Hepatocyte (in vitro differentiated cells): ENCODE measurements at places on chromosomes 13 and 19.
A peak's percentile ranks its signal among the peaks of the same experiment; 100 is the strongest.

DNA sequence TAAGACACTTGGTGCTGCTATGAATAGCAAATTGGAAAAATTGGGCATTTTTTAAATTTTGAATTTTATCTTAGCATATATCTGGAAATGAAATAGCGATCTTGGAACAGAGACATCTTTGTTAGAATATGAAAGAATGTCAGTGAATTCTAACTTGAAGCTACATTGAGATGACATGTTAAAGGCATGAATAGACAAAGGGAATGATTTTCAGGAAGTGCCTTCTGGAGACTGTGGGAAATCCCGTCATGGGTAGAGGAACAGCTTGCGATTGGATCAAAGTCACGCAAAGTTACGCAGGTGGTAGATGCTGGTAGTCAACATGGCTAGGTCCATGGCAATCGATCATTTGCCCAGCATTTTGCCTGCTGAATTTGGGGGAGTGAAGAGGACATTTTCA lies 43.5 kb downstream of the LRCH1 start:
- no peak for DNase-seq

DNA sequence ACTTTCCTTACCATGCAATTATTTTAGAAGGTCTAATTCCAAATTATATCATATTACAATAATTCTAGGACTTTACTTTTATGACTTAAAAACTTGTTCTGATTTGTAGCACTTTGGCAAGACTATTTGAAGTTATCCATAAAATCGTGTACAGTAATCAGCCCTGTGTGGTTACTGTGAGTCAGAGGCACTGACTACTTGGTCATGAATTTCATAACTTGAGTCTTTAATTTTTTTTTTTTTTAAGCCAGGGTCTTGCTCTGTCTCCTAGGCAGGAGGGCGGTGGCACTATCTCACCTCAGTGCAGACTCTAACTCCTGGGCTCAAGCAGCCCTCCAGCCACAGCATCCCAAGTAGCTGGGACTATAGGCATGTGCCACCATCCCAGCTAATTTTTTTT lies 1319.2 kb upstream of the SLC10A2 start:
- DNase-seq, result no peak

DNA sequence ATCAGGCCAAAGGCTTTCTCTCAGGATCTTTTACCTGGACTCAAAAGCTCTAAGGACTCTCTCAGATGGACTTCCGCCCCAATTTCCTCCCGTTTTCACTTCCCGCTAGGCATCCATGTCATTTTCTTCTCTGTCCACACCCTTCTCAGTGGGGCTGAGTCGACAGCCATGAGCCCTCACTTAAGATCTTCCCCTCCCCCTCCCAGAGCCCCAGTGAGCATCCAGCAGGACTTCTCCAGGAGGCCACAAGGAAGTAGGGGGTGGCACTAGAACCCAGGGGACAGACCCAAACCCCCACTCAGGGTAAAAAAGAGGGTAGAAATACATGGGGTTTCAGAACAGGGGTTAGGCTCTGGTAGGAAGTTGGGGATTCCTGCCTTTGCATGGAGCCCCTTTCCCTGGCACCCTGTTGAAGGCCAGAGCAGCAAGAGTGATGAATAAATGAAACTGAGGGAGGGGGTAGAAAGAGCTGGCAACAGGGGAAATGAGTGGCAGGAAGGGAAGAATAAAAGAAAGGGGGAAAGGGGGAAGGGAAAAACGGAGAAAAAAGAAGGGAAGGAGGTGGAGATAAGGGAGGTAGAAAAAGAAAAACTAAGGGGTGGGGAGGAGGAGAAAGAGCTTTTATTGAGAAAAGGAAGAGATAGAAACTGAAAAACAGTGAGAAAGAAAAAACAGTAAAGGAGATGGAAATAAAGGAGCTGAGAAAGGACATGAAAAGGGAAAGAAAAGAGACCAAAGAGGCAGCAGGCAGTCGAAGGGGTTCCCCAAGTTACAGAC lies 42.3 kb downstream of the DEDD2 start:
- DNase-seq, result no peak

DNA sequence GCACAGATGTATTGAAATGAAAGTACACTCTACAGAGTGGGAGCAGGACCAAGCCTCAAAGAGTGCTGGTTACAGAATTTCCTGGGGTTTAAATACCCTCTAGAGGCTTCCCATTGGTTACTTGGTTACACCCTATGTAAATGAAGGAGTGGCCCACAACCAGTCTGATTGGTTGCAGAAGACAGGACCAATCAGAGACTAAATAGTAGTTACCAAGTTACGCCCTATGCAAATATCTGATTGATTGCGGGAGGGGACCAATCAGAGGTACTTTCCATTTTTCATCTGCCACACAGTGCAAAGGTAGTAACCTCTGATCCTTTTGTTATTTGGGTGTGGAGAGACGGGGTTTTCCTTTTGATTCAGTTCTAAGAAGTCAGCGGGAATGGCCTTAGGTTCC lies 5.5 kb upstream of the ZFP82 start:
- DNase-seq, result no peak

DNA sequence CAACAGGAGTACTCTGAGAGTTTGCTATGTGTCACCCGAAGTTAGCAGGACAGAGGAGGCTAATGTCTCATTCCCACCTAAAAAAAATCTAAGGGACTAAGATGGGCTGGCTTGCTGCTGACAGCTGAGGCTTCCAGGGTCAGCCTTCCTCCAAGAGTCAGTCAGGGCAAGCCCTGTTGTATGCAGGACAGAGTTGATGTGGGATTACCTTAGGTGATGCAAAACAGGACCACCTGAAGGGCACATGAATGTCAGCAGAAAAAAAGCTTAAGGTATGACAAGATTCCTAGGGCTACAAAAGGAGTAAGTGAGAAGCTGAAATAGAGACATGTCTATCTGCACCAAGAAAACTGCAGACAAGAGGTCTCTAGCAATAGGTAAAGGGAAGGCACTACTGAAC lies 151.5 kb downstream of the NHLRC3 start:
- no peak for DNase-seq

DNA sequence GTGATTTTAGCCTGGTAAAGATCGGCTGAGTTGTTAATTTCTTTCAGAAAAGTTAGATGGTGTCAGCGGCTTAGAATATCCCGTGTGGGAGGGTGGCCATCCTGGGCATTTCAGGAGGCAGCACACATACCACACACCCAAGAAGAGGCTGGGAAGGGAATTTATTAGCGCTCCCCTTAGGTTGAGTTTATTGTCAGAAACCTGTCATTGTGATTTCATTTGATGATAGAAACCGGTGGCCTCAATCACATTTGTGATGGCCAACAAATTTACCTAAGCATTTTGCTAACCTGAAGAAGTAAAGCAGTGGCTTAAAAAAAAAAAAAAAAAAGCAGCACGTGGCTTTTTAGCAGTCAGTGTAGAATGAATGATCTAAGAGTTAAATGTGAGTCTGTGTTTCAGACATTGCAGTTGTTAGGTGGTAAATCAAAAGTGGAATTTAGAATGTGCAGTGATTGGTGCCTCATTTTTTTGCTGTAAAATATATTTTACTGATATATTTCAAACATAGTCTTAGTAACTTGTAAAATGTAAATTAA lies 2.7 kb downstream of the SIPA1L3 start:
- no peak for DNase-seq

DNA sequence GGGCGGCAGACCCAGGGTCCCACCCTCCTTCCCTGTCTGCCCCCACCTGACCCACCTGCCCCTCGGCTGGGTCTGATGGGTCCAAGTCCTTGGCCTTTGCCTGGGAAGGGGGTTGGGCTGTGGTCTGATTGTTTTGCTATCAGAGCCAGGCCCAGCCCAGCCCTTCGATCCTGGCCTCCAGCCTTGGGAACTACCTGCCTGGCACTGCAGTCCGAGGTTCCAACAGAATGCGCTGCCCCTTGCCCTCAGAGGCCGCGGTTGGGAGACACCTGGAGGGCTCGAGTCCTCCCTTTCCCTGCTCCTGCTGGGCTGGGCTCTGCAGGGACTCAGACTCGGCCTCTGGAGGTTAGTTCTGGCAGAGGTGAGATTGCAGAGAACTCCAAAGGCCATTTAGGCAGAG lies 1.6 kb downstream of the CCL25 start:
- DNase-seq, result peak; percentile 39

DNA sequence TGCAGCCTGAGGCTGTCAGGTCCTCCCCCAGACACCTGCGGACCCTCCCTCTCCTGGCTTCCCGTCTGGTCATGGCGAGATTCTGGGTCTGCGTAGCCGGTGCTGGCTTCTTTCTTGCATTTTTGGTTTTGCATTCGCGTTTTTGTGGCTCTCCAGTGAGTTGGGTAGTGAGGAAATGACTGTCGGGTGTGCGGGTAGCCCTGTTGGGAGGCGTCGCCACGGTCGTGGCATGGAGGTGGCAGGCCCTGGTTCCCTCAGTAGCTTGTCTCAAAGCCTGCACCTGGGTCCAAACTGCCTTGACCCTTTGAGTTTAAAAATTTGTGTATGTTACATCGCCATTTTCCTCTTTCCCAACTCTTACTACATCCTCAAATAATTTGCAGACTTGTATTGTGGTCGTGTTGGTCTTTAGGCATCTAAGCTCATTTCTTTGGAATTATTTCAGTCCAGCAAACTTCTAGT lies 344 bp downstream of the NHLRC3 start:
- no peak for DNase-seq

DNA sequence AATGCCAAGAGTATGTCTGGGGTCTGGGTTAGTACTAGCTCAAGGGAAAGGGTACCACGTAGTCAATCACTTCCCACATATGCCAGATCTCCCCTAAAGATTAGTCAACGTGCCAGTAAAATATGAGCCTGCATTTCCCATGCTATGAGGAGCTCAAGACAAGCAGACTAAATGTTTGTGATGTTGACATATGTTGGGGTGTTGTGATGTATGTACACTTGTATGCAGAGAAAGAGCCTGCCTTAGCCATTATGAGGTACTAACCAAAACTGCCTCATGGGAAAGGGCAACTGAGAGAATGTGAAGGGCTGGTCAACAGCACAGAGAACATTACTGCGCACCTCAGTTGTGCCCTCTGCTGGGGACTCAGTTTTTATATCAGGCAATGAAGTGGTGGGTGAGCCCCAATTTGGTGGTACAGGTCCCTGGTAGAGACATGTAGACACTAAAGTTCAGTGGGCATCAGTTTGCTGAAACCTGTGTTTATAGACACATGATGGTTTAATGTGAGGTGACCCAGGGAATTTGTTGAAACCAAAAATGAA lies 287.0 kb downstream of the DCT start:
- DNase-seq, result peak; percentile 21

- DNase-seq, result no peak
These were observed 1669.9 kb upstream of the SPRY2 start for GRCh38 chr13:82010780-82011179.

GRCh38 chr13:73984949-73985691 lies 149.1 kb downstream of the KLF12 start:
- DNase-seq, result no peak

DNA sequence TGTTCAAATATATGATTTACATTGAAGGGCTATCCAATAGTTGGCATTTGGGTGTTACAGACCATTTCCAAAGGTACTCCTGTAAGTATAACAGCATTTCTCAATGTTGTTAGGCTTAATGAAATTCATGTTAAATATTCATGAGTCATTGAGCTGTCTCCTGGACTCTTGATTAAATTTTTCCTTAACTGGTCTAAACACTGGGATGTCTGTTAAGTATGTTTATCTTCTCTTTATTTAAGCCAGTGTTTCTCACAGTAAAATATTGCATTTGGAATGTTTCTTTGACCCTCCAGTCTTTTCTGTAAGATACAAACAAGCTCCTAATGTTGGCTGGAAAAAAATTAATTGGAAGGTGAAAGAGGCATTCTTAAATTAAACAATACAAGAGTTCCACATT lies 402.5 kb upstream of the HTR2A start:
- DNase-seq, result no peak

DNA sequence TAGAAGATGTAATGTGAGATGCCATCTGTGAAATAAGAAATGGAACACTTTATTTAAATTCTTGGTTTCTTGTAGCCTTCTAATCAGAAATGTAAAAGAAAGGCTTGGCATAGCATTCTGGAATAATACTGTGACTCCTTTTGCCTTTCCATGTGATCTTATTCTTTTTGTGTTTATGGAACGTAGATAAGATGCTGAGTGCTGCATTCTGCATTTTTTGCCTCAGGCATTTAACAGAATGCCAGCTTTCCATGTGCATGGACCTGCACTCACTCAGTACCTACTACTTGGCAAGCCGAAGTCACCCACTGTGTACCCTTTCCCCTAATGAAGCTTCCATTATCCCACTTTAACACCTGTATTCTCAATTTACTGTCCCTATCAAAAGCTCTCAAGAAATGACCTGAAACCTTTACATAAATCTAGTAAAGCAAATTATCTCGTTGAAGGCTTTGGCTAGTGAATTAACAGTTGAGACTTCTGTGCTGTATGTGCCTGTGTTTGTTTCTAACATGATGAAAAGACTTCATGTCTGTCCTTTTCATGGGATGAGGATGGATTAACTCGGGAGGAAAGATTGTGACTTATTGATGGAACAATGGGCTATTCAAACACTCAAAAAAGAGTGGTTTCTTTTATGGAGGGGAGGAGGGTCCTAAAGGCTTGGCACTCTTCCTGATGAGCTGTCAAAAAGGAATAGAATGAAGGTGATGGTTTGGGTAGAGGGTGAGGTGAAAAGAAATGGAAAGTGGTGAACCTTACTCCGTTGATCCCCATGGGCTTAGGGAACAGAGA lies 44.7 kb upstream of the FRY start:
- DNase-seq, result no peak
